ENCODE measurements at places on chromosomes 5 and 9.

GRCh38 chr5:96247097-96247701 lies 185.8 kb downstream of the PCSK1 start:
- no peak for DNase-seq

GRCh38 chr5:1152156-1152555 lies 40.3 kb upstream of the SLC12A7 start:
- no peak for DNase-seq

DNA sequence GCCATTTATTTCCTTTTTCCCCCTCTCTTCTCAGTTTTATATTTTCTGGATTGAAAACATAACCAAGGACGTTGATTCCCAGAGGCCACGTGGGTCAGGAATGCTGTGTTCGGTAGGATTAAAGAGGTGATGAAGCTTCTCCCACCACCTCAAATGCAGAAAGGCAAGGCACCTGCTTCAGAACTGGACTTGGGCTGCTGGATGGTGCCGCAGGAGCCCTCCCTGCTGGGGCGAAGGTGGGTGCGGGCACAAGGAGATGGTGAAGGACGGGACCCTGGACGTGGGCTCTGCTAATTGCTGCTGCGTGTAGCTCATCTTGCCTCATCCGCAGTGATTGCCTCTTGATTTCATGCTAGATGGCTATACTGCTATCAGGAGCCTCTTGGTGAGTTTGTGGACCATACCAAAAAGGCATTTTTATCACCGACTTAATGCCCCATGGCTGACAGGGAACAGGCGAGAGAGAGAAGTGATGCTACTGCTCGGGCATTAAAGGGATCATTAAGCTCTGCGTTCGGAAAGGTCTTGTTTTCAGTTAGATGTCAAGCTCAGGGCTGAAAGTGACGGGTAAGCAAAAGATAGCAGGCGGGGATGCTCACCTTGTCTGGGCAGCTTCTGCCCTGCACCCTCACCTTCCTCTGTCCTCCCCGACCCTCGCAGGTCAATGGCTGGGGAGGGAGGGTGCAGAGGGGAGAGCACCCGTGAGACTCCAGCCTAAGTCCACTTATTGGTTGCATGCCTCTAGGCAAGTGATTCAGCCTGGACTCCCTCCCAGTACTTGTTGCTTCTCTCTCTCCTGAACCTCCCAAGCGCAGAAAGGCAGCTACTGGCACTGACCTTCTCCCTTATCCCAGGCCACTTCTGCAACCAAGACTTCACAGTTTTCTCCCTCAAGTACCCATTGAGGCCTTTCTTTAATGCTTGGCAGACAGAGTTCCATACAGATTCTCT lies 71.6 kb upstream of the FSTL4 start:
- no peak for DNase-seq

- no peak for DNase-seq
These were observed 157.4 kb upstream of the OTULINL start for GRCh38 chr5:14424011-14424685.

- DNase-seq = no peak
These were observed 96.8 kb downstream of the FBXO4 start for GRCh38 chr5:42021923-42022322.

- DNase-seq = no peak
These were observed 45.1 kb downstream of the SLCO6A1 start for GRCh38 chr5:102453716-102454115.

DNA sequence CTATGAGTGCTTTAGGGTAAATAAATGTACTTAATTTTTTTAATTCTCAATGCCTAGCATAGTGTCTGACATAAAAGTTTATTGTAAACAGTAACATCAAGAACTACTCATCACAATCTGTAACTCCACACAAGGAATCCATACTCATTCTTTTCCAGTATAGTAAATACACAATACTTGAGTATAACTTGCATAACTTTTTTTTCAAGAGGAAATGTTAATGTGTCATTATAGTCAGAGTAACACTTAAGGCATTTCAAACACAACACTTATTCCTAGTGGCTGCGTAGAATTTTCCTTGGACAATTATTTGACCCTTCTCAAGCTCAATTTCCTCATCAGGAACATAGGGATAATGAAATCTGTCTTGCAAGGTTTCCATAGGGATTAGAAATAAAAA lies 584.3 kb downstream of the CAAP1 start:
- no peak for DNase-seq

GRCh38 chr9:111193095-111193494 lies 136.9 kb downstream of the OR2K2 start:
- DNase-seq = no peak

GRCh38 chr9:3200331-3200774 lies 325.4 kb downstream of the RFX3 start:
- no peak for DNase-seq

DNA sequence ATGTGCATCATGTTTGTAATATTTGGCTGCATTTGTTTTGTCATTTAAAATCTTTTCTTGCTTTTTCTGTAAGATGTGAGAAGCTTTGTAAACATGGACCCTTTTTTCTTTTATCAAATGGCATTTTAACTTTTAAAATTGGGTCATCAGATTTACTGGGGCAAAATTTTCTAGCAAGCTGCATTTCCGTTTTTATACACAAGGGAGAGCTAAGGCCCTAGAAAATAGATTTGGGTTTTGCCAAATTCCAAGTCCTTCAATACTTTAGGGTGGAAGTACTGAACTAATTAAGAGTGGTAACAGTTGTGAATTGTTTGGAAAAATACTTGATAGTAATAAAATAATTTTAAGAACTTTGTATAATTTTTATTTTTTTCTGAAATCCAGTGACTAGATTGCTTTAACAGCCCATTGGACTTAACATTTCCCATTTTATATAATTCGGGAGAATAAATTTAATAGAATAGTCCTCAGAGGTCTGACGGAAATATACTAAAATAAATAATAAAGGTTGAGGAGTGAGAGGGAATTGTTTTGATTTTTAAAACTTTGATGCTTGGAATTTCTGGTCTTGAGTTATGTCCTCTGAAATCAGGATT lies 117.4 kb downstream of the SMARCA2 start:
- no peak for DNase-seq

GRCh38 chr5:51278539-51278938 lies 104.7 kb upstream of the ISL1 start:
- DNase-seq = no peak

GRCh38 chr5:4906786-4907185 lies 233.3 kb upstream of the ADAMTS16 start:
- no peak for DNase-seq

GRCh38 chr5:13189532-13189931 lies 755.0 kb downstream of the DNAH5 start:
- no peak for DNase-seq

DNA sequence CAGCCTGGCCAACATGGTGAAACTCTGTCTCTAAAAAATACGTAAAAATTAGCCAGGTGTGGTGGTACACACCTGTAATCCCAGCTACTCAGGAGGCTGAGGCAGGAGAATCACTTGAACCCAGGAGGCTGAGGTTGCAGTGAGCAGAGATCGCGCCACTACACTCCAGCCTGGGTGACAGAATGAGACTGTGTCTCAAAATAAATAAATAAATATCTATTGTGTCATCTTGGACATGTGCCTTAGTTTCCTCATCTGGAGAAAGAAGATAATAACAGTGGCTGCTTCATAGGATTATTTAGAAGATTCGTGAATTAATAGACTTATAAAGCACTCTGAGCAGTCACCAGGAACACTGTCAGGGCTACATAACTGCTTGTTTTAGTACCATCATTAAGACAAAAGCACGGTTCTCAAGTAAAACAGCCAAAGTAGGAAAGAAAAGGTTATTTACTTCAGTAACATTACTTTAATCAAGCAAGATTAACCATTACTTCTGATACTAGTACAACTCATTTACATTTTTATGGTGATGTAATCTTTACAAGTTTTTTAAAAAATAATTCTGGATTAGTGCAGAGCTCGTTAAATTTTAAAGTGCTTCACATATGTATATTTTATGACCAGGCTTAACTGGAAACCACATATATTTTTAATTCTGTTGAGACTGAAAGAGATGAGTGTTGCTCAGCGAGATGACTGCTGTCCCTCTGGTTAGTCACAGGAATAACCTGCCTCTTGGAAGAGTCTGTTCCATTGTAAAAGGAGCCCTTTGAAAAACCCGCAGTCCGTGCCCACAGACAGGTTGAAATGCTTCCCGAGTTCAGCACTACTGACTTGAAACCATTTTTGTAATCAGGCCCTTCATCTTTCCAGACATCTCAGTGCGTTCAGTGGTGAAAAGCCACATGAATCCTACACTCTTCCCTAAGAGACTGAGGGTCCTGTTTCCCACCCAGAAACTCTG lies 36.7 kb downstream of the ANKH start:
- no peak for DNase-seq

DNA sequence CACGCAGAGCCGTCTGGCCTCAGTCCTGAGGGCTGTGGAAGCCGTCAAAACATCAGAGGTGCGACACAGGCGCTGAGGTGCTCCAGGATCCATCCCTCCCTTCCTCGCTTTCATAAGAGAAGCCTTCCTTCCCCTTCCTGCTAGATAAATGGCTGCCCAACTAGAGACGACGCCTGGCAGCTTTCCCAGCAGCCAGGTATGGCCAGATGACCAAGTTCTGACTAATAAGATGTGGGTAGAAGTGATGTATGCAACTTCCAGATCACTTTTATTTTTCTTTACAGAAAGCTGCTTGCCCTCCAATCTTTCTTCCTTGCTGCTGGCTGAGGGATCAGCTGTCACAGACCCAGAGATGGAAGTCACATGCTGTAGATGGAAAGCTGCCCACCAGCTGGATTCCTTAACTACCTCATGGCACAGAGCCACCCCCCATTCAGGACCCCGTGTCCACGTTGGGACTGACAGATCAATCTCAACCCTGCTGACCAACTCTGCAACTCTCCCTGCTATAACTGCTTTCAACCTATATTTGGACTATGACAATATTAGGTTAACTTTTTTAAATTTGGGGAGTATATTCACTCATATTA lies 8.8 kb downstream of the MAPK9 start:
- no peak for DNase-seq

DNA sequence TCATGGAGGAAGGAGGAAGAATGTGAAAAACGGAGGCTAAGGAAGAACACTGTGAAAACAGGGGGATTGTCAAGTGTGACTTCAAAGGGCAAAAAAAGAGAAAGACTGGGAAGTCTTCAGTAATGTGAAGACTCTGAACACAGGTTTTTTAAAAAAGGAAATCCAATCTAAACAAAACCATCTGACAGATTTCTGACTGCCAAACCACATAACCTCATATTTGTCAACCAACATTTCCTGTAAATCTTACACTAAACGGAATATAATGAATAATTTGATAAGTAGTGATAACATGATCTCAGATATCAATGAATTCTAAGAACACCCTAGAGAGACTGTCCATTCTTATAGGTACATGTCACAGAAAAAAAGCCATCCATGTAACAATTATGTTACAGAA lies 124.7 kb downstream of the FBN2 start:
- DNase-seq = no peak

Data from activated T-helper 1 cell treated with anti-CD3 and anti-CD28 coated beads, Interleukin-2, amount 50 U/mL, for 16 hours (primary cell).